ENCODE measurements at places on chromosomes 1 and 21.

DNA sequence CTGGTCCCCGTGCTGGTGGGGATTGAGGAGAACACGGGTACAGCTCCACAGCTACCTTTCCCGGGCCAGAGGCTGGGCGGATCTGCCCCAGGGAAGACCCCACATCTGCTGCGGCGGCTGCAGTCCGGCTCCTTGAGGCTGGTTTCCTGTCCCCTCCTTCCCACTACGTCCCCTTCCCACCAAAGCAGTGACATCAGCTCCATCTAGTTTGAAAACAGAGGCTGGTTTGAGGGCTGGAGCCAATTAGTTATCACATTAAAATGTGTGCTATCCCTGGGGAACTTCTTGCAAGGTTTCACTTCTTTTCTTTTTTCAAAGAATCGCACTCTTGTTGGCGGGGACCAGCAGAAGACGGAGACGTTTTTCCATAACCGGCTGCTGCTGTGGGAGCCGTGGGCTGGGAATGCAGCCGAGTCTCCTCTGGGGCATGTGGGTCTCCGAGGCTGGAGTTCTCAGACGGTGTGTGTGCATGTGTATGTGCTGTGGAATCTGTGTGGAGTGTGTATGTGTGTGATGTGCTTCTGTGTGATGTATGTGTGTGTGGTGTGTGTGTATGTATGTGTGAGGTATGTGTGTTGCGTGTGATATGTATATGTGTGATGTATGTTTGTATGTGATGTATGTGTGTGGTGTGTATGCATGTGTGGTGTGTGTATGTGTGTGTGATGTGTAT is 8.9 kb upstream of the PCBP3 start:
- no peak for DNase-seq

DNA sequence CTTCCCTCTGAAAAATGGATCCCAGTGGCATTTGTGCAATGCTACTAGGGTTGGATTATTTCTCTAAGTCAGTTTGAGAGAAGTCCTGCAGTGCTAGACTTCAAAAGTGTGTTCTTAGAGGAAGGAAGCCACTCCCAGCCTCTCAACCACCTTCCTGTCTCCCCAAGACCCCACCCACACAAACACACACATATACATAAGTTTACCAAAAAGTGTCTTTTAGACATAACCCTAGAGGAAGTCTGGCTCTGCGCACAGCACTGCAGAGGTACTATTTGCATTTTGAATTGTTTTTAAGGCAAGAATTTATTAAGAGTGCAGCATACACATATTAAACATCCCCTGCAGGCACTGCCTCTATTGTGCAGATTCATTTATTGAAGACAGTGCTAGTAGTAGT is 127.3 kb downstream of the HHIPL2 start:
- no peak for DNase-seq

GRCh38 chr1:208177656-208178055 is 66.5 kb downstream of the PLXNA2 start:
- no peak for DNase-seq

GRCh38 chr1:112000048-112000447 is 10.6 kb upstream of the KCND3 start:
- DNase-seq, result no peak

DNA sequence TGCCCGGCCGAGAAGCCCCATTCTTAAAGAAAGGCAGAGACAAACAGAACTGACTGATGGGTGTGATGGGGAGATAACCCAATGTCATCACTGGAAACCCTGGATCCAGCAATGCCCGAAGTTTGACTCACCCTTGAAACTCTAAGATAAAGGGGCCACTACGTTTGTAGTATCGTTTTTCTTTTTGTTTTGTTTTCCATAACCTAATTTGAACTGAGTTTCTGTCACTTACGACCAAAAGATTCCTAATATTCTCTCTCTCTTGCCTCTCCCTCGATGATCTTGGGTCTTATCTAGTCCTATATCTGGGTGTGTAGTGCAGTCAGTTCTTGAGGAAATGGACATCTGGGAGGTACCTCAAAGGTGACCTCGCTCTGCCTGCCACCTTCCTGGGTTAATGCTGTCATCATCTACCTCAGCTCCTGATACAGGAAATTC is 57.8 kb upstream of the ID3 start:
- no peak for DNase-seq
